ENCODE measurements at places on chromosomes 13 and 19.

- no peak for DNase-seq
Measured at GRCh38 chr19:18660939-18661670, 22.4 kb upstream of the CRTC1 start.

- DNase-seq = no peak
Measured at GRCh38 chr19:35459414-35460082, 11.5 kb downstream of the FFAR2 start.

DNA sequence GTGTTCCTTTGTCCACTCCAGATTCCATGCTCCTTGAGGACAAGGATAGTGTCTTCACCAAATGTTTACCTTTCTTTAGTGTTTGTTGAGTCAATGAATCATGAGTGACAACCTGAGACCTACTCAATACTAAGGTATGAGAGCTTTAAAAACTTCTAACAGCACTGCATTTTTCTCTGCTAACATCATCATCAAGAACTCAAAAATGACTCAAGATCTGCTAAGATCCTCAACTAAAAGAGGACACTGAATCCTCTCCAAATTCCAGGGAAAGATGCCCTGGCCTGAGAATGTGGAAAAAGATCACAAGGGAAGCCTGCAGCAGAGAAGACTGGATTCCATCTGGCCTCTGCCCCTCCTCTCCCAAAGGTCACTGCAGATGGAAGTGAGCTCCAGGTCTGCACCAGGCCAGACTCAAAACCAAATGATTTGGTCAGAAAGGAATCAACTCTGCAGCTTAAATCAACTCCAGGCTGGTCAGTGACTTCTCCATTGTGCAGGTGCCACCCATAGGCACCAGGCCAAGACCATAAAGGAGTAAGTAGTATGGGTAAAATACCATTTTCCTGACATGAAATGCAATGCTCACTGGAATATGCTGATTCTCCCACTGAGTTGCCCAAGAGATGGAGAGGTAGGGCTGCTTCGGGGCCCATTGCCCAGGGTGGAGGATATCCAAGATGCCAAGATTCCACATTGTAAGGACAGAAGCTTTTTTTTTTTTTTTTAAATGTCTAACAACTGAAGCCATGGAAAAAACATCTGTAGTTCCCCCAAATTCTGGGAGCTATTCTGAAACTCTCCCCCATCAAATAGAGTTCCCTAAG, 89.5 kb upstream of the DOCK9 start:
- DNase-seq = no peak

GRCh38 chr19:41939861-41940730, 11.8 kb upstream of the ERFL start:
- DNase-seq = no peak

- DNase-seq = no peak
Measured at GRCh38 chr13:114334305-114335053, 20.2 kb downstream of the CHAMP1 start.

- no peak for DNase-seq
Measured at GRCh38 chr19:49357186-49357585, 5.0 kb downstream of the TEAD2 start.

DNA sequence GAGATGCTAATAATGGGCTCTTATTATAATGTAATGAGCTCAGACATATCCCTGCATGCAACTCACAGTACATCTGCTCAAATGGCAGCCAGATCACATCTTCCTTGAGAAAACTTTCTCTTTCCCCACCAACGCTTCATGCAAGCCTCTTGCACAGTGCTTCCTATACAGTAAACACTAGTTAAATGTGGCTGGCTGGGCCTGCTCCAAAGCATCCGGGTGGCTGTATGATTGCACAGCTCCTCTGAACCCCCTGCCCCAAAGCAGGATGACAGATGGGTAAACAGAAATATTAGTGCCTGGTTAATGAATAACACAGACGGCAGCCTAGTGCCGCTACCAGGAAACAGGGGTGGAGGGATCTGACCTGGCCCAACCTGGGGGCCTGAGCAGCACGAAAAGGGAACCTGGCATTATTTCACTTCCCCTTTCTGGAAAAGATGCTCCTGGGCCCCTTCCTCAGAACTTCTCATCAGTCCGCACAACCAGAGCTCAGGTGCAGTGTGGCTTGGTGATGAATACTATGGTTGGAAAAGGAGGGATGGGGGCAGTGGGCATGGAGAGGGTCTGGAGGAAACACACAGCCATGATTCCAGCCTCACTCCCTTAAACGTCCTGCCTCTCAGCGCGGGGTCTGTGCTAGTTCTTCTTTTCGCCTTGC, 10.8 kb downstream of the FFAR2 start:
- peak; percentile 40 for DNase-seq

DNA sequence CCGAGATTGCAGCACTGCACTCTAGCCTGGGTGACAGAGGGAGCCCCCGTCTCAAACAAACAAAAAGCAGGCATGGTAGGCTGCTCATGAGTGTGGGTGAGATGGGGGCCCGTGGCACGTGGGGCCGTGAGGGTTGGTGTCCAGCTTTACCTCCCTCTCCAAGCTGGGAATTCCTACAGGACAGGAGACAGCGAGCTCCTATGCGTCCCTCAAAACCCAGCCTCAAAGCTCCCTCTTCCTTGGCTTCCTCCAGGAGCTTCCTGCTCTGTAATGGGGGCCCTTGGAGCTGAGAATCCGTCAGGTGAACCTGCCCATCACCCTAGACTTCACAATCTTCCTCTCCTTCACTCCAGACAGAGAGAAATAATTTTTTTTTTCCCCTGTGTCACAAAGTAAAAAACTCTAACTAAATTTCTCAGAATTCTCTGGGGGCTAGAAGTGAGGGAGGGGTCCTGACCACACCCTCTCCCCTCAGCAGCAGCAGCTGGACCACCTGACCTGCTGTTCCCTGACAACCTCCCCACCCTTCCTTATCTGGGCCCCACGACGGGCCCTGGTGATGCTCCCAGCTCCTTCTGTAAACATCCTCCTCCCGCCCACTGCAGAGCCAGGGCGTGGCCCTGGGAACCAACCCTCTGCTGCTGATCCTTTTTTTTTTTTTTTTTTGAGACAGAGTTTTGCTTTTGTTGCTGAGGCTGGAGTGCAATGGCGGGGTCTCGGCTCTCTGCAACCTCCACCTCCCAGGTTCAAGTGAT, 22.1 kb upstream of the WDR18 start:
- no peak for DNase-seq

DNA sequence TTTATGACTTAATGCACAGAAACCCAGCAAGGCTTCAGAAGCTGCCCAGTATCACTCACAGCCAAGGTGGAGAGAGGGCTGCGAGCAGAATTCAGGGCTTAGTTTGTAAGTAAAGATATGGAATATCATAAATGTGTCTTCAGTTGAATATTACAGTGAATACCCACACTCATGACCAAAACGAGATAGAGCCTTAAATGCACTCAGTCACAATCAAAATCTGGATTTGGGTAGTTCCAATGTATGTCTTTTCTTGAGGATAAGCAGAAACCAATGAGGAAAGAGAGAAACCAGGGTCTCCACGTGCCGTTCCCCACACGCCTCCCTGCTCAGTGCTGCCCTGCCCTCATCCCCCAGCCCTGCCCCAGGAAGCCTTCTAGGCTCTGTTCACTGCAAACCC, 94.9 kb downstream of the ZIC5 start:
- DNase-seq = no peak

GRCh38 chr19:58551577-58552471, 3.1 kb downstream of the CHMP2A start:
- DNase-seq = no peak

DNA sequence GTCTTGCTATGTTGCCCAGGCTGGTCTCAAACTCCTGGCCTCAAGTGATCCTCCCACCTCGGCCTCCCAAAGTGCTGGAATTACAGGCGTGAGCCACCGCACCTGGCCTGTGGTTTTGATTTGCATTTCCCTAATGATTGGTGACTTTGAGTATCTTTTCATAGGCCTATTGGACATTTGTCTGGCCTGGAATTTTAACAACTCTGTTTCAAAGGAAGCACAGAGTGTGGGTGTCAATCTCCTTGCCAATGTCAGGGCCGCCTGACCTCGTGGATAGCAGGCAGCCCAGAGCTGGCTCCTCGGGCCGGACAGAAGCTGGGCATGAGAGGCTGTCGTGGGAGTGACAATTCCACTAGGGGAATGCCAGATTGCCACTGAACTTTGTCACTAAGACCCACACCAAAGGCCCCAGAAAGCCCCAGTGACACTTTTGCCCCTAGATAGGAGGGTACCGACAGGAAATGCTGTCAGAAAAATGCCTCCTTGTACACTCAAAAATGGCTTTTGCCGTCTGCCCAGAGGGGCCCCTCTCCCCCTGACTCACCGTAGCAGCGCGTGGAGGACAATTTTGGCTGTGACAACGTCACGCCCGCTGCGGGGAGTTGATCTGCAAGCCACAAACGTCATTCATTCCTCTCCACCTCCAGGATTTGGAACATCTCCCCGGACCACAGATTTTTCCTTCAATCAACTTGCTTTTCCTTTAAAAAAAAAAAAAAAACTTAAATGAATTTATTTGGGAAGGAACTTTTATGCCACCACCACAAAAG, 11.7 kb upstream of the ADGRE5 start:
- DNase-seq = no peak

DNA sequence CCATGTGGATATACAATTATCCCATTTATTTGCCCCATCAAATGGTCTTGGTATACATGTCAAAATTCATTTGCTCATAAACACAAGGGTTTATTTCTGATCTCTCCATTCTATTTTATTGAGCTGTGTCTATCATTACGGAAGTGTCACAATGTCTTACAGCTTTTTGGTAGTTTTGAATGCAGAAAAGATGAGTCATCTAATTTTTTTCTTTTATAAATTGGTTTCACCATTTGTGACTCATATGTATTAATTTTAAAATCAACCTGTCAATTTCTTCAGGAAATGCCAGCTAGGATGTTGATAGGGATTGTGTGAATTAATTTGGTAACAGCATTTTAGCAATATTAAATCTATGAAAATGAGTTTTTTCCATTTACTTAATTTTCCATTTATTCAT, 2549.4 kb downstream of the PCDH9 start:
- no peak for DNase-seq

- no peak for DNase-seq
Measured at GRCh38 chr13:54637366-54637765, 1608.8 kb downstream of the OLFM4 start.

DNA sequence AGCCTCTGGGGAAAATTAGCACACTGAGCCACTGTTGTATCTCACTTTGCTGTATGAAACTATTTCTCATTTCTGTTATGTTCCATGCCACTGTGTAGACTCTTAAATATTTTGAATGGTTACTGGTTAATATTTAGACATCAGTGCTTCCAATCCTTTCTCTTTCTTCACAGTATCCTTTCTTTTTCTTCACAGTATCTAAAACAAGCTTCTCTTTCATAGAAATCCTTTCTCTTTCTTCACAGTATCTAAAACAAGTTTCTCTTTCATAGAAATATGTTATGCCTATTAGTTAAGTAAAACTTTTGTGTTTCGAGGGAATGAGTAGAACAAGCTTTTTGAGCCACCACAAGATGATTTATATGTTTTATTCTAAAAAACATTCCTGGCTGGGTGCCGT, 326.8 kb upstream of the KLF12 start:
- DNase-seq = no peak

- no peak for DNase-seq
Measured at GRCh38 chr13:24660023-24660741, 20.0 kb upstream of the ATP12A start.

DNA sequence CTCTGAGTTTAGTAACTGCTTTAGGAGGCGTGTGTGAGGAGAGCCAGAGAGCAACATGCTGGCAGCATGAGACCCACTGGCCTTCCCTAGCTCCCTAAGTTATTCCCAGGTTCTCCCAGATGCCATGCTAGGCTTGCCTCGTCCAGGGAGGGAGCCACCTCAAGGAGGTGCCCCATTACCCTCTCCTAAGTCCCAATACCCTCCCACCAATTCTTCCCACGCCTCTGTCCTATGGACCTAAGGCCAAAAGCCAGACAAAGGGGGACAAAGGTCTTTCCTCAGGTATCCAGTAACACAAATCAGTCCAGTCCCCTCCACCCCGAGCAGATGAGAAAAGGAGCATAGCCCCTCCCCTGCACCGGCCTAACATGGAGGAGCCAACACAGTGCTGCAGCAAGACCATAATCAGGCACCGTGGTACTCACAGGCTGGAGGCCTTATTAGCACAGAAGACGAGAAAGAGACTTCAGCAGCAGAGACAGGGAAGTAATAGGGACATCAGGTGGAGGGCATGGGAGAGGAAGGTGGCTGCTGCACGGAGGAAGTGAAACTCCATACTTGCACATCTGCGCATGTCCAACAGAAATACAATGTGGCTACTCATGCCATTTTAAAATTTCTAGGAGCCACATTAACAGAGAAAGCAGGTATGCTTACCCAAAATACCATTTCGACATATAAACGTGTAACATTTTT, 46.3 kb downstream of the BRD4 start:
- DNase-seq = no peak

DNA sequence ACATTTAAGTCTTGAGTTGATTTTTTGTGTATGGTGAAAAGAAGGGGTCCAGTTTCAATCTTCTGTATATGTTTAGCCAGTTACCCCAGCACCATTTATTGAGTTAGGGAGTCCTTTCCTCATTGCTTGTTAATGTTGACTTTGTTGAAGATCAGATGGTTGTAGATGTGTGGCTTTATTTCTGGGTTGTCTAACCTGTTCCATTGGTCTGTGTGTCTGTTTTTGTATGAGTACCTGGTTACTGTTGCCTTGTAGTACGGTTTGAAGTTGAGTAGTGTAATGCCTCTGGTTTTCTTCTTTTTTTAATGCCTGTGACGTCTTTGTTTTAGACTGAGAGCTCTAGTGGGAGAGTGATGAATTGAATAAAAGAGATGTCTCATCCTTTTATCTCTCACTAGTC, 83.2 kb downstream of the NBEA start:
- no peak for DNase-seq

DNA sequence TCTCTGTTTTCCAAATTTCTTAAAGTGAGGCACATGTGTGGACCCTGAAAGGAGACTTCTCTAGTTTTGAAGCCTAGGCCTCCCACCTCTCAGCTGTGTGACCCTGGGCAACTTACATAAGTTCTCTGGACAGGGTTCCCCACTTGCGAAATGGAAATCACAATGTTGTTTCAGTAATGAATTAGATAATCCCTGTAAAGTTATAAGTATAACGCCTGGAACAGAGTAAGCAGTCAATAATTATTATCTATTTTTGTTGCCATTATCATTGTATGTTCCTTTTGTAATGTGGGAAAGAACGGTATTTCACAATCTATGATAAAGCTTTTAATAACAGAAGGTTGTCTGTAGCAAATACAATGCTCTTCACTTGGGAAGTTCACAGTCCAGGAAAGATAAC, 437.3 kb upstream of the ZNF507 start:
- DNase-seq = no peak

All from prostate gland (tissue), 2 donors.